NCI-H526 (cell line): ENCODE measurements at places on chromosomes 11 and 22.
A peak's percentile ranks its signal among the peaks of the same experiment; 100 is the strongest.

GRCh38 chr11:123690485-123690884, 36.1 kb upstream of the SCN3B start:
- no peak for DNase-seq

- DNase-seq: no peak
Observed at GRCh38 chr22:27757928-27758525, 43.5 kb downstream of the MN1 start.

GRCh38 chr11:115197433-115197832, 306.8 kb downstream of the CADM1 start:
- peak; percentile 51 for DNase-seq

DNA sequence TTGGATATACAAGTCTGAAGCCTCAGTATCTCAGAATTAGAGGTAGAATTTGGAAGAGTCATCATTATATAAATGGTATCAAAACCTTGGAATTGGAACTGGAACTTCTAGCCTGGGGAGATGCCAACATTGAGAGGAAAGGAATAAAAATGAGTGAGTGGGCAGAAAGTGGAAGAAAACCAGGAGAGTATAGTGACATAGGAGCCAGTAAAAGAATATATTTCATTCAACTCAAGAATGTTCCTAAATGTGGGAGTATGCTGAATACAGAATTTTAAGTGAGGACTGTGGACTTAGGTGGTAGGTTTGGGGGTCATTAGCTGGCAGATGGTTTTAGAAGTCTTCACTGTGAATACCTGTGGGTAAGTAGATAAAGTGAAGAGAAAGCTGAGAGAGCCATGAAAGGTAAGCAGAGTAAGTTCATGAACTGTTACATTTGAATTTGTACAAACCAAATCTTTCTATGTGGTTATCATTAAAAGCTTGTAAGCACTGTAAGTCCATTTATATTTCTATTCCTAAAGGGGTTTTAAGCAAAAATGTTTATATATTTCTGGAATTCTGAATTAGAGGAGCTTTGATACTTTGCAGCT, 60.2 kb downstream of the PDHX start:
- DNase-seq: no peak

DNA sequence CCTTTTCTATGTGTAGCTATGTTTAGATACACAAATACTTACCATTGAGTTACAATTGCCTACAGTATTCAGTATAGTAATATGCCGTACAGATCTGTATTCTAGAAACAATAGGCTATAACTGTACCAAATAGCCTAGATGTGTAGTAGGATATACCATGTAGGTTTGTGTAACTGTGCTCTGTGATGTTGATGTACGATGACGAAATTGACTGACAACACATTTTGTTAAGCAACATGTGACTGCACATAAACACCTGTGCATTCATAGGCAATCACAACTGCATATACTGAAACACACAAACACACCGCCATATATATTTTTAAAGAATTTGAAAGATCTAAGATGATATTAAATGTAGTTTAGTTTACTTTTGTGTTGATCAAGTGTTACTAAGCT, 60.4 kb downstream of the TEAD1 start:
- DNase-seq: no peak

- peak; percentile 45 for DNase-seq
Observed at GRCh38 chr11:33742249-33742851, 6.1 kb upstream of the CD59 start.

GRCh38 chr11:95565724-95566141, 223.8 kb downstream of the FAM76B start:
- DNase-seq: no peak

DNA sequence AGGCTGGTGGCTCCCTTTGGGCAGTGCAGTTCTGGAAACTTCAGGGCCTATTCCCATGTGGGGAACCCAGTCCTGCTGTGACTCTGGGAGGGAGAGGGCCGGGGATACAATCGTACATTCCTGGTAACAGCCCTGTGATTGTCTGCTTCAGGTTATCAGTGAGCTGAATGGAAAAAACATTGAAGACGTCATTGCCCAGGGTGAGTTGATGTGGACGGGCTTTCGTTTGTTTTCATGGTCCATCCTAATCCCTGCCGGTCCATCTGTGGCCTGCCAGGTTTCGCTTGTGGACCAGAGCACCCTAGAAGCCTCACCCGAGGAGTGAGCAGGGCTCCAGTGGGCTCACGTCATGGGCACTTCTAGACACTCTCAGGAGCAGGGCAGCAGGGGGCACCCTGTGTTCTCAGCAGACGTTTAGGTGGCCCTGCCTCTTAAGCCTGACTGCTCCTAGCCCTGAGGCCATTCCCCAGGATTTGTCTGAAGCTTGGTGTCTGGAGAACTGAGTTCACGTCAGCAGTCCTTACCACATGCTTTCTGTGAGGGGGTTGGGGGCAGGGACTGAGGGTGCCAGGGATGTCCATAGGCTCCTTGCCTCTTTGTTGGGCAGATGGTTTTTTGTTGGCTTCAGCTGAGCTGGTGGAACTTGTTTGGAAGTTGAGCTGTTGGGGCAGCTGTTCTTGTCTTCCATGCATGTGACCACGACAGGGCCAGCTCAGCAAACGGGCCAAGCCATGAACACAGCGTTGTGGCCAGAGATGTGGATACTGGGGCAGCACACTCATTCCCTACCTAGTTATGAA, 1.9 kb downstream of the RPLP2 start:
- DNase-seq: no peak

DNA sequence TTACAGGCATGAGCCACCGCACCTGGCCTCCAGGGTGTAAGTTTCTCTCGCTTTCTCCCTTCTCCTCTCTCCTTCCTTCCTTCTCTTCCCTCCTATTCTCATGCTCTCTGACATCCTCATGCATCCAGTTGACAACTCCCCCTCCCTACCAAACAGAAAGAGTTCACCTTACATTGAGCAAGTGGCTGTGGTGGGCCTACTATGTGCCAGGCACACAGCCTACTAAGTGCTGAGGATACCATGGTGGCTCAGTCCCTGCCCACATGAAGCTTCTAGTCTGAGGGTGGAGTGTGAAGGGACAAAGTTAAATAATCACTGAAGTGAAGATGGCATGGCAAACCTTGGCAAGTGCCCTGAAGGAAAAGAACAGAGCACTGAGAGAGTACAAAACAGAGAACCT, 9.6 kb upstream of the DAGLA start:
- no peak for DNase-seq

GRCh38 chr11:72231396-72232259, 7.1 kb downstream of the INPPL1 start:
- no peak for DNase-seq

- DNase-seq: no peak
Observed at GRCh38 chr11:96213500-96213899, 129.5 kb downstream of the MAML2 start.

DNA sequence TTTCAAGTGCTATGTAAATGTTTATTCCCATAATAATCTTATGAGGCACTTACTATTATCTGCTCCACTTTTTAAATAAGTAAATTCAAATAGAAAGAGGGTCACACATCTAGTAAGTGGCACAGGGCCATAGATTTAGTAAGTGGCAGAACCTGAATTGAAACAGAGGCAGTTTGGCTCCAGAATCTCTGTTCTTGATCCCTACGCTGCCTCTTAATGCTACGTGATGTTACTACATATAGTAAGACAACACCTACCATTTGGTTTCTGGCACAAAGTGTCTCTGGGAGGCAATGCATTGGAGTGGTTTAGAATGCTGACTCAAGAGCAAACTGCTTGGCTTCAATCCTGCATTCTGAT, 1018.3 kb downstream of the DLG2 start:
- DNase-seq: no peak

GRCh38 chr11:102934735-102935134, 20.8 kb downstream of the MMP13 start:
- DNase-seq: no peak

DNA sequence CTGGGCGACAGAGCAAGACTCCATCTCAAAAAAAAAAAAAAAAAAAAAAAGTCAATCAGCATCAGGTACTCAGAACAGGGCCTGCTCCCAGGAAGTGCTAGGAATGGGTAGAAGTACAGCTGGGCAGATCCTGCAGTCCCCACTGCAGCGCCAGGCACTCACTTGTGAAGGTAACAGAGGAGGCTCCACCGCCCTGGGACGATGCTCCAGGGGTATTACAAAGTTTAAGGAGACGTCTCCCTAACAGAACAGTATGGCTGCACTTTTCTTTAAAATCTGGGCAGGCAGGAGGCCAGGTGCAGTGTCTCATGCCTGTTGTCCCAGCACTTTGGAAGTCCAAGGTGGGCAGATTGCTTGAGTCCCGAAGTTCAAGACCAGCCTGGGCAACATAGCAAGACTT, 1449.0 kb downstream of the BRD1 start:
- DNase-seq: no peak

- no peak for DNase-seq
Observed at GRCh38 chr11:11243209-11243589, 109.9 kb downstream of the CSNK2A3 start.

DNA sequence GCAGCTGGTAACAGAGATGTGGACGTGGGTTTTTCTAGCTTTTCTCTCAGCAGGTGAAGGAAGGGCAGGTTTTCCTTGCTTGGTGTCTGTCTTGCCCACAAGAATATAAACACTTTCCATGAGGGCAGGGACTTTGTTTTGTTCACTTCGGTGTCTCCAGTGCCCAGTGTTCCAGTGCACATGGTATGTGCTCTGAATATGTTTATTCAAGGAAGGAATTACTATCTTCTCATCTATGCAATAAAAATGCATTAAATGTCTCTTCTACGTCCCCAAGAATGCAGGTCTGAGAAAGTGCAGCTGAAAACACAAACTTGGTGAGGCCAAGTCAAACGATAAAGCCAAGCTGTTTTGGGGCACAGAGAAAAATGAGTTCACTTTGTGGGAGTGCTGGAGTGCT, 56.3 kb upstream of the PLET1 start:
- DNase-seq: no peak

DNA sequence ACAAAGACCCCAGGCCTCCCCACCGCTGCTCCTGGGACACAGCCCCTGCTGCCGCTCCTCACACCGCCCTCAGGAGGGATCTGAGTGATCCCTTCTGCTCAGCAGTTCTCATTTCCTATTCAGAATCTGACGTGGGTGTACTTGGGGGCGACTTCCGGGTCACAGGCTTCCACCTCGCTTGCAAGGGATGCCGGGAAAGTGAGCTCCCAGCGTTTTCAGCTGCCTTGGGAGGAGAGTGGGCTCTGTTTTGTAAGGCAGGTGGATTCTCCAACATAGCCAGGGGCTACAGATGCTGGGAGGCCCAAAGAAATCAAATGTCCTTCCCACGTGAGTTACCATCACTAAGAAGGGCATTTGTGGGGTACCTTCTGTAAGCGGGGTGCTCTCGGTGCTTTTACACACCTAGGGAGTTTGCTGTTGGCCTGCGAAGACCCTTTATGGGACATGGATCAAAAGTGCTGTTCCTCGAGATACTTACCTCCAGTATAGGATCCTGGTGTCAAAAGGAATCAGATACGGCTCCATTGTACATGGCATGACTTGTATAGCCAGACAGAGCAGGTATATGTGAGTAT, 9.7 kb upstream of the LRRC10B start:
- DNase-seq: no peak

GRCh38 chr22:35033635-35034296, 32.2 kb upstream of the ISX start:
- no peak for DNase-seq

GRCh38 chr11:72871119-72871518, 56.9 kb downstream of the ATG16L2 start:
- DNase-seq: no peak

GRCh38 chr11:108496643-108497256, 1.4 kb downstream of the POGLUT3 start:
- DNase-seq: no peak

DNA sequence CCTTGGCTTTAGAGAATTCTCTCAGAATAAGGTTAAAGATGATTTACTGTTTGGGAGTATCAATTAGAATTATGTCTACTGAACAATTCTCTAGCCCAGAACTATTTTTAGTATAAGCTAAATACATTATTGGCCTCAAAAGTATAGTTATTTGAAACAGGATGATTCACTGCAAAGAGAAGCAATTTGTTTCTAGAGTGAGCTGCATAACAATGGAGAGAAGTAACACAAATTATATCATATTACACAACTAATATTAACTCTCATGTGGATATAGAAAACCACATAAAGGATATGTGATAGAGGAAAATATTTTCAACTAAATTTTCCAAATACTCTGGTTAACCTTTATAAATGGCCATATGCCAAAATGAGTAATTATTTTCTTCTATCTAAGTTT, 24.9 kb downstream of the PGM2L1 start:
- DNase-seq: no peak

GRCh38 chr11:60912851-60913528, 968 bp upstream of the TMEM109 start:
- DNase-seq: no peak

- DNase-seq: no peak
Observed at GRCh38 chr11:16871368-16871767, 132.9 kb downstream of the C11orf58 start.

DNA sequence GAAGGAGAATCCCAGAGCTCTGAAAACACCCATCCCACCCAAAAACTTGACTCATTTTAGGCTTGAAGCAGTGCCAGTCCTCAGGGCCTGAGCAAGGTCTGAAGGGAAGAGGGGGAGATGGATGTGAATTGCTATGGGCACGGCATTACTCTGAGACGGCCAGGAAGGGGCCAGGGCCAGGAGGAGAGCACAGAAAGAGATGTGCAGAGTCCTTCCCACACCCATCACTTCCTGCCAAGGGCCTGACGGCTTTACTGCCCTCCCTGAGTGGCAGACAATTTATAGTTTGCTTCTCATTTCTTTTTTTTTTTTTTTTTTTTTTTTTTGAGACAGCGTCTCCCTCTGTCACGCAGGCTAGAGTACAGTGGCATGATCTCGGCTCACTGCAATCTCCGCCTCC, 22.5 kb downstream of the TAB1 start:
- DNase-seq: no peak

DNA sequence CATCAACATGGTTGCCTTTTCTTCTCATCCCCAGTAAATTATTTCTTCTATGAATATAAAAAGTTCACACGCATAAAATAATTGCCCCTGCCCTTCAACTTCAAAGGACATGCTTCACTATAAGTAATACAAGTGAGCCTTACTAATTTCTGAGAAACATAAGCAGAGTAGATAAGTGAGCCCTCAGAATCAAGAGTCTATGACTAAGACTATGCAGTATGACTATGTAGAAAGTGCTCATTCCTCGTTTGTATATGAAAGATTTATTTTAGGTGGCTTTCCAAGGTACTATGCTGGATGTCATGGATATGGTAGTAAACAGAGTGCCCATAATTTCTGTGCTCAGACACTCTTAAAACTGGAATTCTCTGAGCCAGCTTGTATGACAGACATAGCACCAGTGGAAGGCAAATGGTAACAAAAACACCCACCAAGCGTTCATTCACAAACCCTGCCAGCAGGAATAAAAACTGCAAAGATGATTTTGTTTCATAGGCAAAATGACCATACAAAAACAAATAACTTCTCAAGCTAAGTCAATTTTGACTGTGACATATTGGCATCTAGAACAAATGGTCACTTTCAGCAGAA, 189.8 kb downstream of the CADM1 start:
- peak; percentile 54 for DNase-seq
